LHCN-M2 (cell line): ENCODE measurements at places on chromosomes 1 and 21.
A peak's percentile ranks its signal among the peaks of the same experiment; 100 is the strongest.

DNA sequence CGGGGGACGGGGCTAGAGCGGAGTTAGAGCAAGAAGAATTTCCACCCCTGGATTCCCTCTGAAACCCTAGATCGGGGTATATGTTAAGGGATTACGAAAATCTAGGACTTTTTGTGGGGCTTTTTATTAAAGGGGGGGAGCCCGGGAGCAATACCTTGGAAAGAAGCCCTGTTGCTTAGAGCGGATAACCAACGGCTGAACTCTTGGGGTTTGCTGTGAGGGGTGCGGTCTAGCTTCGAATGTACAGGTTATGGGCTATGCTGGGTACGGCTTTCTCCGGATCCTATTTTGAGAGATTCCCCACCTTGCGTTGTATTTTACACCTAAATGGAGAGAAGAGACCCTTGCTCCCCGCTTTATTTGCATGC, 626 bp downstream of the DYRK3 start:
- no peak for DNase-seq

GRCh38 chr1:85387781-85388180, 77.2 kb downstream of the DDAH1 start:
- no peak for DNase-seq

- DNase-seq = peak; percentile 68
Observed at GRCh38 chr1:166947398-166948043, 27.8 kb downstream of the ILDR2 start.

GRCh38 chr21:44800971-44801467, 601 bp downstream of the UBE2G2 start:
- peak; percentile 46 for DNase-seq
